ENCODE measurements at places on chromosomes 4 and X.

DNA sequence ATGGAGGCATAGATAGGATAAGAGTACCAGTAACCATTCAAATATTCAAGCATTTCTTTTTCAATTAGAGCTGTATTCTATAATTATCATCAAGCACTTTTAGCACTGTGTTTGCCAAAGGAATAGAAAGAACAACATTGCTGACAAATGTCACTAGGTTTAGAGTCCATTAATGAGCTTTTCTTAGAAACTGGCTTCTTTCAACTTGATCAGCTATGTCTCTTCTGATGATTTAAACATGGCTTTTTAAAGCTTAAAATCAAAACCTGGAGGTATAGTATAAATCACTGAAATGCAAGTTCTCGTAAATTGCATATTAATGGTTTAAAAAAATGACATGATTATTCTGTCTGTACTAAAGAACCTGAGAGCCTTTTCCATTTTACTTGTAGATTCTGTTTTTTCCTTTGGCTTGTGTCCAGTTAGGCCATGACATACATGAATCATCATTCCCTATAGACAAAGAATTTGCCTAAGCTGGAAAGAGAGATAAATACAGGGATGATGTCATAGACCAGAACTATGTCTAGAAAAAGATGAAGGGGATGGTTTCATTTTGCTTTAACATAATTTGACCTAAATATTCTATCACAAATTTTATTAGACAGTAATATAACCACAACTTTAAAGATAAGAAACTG, 340.1 kb upstream of the CTSO start:
- DNase-seq: no peak

DNA sequence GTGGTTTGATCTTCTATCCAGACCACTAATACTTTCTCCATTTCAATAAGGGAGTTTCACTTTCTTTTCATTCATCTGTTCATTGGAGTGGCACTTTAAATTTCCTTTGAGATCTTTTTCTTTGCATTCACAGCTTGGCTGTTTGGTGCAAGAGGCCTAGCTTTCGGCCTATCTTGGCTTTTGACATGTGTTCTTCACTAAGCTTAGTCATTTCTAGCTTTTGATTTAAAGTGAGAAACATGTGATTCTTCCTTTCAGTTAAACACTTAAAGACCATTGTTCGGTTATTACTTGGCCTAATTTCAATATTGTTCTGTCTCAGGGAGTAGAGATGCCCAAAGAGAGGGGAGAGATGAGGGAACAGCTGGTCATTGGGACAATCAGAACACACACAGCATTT, 24.3 kb downstream of the CXCL13 start:
- no peak for DNase-seq

- DNase-seq: no peak
Observed at GRCh38 chr4:36133086-36133485, 111.2 kb downstream of the ARAP2 start.

DNA sequence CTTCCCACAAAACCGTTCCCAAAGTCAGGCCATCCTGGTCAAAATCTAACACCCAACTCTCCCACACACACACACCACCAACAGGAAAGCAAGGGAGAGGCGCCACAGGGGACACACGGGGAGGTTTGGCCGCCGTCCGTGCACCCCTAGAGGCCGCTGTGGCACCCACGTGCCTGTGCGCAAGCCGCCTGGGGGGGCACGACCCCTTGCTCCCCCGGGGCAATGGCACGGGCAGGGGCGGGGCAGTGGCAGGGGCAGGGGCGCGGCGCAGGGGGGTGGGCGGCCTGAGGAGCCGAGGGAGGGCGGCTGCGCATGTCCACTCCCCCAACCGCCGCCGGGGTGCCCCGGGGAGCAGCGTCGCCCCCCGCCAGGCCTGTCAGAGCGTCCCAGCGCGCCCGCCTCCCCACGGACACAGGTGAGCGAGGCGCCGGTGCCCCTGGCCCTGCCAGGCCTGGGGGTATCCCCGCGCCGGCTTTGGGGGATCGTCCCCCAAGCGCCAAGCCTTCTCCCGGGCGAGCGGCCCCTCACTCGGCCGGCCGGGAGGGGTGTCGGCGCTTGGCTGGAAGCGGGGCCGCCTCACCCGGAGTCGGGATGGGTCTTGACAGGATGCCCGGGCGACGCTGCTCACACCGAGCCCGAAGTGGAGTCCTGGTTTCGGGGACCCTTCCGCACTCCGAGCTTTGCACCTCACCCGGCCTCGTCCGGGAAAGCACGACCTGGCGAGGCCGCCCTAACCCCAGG, at the start of gene ERAS:
ERAS (plus strand) TSS at position 379 of the 741 bp plus-strand sequence. CDS start 2,611 bp downstream, outside the sequence.
- DNase-seq: no peak

GRCh38 chr4:87078987-87079486, 141.4 kb downstream of the KLHL8 start:
- DNase-seq: no peak

DNA sequence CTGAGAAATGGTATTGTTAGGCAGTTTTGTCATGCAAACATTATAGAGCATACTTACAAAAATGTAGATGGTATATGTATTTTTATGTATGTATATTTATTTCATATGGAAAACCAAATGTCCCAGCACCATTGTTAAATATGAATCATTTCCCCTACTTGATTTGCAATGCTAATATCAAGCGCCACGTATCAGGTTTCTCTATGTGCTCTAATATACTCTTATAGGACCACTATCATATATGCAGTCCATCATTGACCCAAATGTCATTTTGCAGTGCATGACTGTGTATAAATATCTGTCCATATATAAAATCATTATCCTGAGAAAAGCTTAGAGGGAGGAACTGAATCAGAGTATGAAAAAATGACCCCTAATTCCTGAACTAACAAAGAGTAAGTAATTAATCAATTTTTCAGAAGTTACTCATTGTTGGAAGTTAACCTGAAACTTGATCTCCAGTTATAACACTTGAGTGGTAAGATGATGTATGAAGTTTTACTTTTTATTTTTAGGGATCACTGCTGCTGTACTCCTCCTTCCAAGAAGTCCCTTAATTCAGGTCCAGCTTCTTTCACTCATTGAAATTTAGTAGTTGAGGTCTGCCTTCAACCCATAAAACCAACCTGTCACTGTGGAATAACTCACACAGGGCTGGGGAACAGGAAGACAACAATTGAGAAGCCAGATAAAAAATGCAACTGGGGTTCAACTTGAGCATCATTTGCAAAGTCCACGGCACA, 134.8 kb upstream of the LDB2 start:
- no peak for DNase-seq

DNA sequence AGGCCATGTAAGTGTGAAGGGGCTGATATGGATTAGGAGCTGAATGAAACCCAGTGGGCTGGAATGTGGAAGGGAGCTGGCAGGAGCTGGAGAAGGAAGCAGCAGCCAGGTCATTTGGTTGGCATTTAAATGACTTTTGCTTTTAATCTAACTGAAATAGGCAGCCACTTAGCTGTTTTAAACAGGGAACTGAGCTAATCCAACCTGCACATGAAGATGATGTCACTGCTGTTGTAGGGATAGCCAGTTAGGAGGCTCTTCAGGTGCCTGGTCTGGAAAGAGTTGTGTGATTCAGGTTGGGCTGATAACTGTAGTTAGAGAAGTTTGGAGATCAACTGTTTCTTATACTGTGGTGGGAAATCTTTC, 122.4 kb downstream of the PALLD start:
- DNase-seq: no peak

- DNase-seq: no peak
Observed at GRCh38 chrX:21699136-21699535, 41.0 kb upstream of the KLHL34 start.

GRCh38 chr4:82496349-82496748, 65.4 kb downstream of the TMEM150C start:
- DNase-seq: no peak

DNA sequence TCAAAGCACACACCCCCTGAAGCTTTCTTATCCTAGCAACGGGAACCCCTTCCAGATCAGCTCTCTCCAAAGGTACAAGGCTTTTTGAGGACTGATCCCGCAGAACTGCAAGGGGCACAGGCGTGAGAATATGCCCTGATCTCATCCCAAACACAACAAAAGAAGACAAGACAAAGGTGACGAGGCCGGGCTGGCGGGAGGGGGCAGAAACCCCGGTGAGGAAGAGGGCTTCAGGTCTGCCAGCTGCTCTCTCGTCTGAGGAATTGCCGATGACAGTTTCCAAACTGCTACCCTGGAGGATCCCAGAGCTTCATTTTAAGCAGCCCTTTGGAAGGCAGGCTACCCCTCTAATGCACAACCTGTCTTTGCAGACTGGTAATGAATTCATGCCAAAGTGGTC, 3.4 kb downstream of the HCFC1 start:
- no peak for DNase-seq

DNA sequence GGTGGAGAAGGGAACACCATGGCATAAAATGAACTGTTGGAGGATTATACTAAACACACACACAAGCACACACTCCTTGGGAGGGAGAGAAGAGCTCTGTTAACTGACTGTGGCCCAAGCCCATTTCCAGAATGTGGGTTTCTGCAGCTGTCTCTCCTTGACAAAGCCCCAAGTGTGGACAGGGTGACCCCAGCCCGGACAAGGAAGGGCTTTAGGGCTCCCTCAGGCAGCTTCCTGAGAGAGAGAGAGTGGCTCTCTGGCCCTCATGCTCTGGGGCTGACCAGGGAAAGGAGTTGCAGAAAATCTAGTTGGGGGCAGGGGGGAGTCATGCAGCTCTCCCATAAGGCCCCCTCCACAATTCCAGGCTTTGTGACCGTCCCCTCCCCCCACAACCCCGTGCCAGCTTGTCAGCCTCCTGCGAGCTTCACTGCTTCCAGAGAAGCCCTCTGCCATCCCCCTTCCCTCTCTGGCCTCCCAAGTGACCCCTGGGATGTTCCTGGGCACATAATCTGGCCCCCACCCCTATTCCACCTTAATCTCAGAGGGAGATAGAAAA, 590 bp downstream of the ARHGEF9 start:
- DNase-seq: no peak

DNA sequence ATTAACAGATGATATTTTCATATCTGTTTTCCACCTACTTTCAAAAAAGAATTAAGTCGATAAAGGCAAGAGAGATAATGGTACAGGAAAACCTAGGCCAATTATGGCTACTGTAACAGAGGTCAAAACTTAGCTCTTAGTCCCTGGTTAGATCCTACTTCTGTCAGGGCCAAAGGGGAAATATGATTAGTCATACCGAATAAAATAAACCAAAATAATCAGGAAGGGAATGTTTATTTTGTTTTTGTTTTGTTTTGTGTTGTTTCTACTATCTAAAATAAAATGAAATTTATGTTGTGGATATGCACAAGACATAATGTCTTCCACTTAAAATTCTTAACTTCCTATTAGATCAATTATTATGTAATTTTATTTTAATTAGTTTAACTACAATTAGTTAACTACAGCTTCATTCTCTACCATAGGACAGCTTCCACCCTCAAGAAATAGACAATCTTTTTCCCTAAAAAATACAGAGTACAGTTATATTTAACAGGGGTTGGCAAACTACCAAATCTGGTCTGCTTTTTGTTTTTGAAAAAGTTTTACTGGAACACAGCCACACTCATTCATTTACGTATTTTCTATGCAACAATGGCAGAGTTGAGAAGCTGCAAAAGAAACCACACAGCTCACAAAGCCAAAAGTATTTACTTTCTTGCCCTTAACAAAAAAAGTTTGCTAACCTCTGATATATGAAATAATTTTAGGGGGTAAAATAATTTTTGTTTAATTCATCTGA, 25.4 kb downstream of the TMEM47 start:
- DNase-seq: no peak

DNA sequence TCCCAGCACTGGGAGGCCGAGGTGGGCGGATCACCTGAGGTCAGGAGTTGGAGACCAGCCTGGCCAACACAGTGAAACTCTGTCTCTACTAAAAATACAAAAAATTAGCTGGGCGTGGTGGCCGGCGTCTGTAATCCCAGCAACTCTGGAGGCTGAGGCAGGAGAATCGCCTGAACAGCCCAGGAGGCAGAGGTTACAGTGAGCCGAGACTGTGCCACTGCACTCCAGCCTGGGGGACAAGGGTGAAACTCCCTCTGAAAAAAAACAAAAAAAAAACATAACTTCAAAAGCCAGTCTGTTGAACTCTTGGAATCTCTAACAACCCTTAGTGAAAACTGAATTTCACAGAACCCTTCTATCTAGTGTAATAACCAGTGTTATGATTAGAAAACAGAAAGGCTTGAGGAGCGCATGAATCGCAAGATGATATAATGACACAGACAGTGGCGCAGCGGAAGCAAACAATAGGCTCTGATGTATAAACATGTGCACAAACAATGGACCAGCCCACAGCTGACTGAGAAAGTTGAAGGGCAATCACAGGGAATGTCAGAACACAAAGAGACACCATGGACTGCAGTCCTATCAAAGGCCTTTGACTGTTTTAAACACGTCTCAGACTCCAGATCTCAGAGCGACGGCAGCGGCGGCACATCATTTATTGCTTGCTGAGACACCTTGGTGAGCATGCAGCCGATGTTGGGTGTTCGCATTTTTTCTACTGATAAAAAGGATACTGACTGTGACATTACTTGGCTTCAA, 81.6 kb downstream of the NSUN7 start:
- no peak for DNase-seq

- DNase-seq: no peak
Observed at GRCh38 chrX:1444561-1445500, 7.9 kb downstream of the ASMTL start.

- DNase-seq: no peak
Observed at GRCh38 chrX:53133400-53133799, 39.5 kb downstream of the KANTR start.

- no peak for DNase-seq
Observed at GRCh38 chr4:98728871-98729270, 70.5 kb upstream of the TSPAN5 start.

DNA sequence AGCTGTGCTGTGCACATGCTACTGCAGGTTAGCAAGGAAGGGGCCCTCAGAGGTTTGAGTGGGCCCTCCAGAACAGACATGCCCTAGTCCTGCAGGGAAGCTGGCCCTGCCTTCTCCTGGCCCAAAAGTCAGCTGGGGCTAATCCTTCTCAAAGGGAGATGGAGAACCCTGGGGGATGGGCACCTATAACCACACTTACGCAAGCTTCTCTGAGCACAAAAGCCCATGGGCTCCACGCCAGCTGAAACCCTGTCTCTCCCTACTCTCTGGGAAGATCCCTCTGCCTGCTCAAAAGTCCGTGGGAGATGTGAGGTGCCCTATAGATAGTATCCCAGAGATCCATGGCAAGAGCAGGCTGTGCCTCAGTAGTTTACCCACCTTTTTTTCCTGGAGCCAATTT, 58.9 kb upstream of the DKK2 start:
- DNase-seq: no peak

- no peak for DNase-seq
Observed at GRCh38 chr4:123817025-123817688, 420.6 kb downstream of the SPRY1 start.

GRCh38 chrX:141176586-141177451, at the start of gene LDOC1:
TSS of gene LDOC1 (minus strand) at chrX:141177129. CDS start at chrX:141177021, 108 bp downstream.
- no peak for DNase-seq

DNA sequence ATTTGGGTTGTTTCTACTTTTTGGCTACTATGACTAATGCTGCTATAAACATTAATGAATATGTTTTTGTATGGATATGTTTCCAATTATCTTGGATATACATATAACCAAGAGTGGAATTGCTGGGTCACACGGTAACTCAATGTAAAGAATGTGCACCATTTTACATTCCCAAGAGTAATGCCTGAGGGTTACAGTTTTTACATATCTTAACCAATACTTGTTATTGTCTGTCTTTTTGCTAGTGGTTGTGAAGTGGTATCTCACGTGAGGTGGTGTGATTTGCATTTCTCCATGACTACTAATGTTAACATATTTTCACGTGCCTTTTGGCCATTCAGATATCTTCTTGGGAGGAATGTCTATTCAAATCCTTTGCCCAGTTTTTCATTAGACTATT, 200.3 kb upstream of the MAB21L2 start:
- no peak for DNase-seq

GRCh38 chrX:614136-614535, 16.5 kb upstream of the SHOX start:
- no peak for DNase-seq

Data from CMK (cell line).